Stimulated activated CD4-positive, alpha-beta T cell treated with anti-CD3 and anti-CD28 coated beads, Interleukin-1b, Interleukin-23, amount 100 ng/mL, for 1 hour (primary cell): ENCODE measurements at places on chromosomes 5 and 9.

- DNase-seq = no peak
These were observed 180.7 kb upstream of the TLE4 start for GRCh38 chr9:79390781-79391770.

DNA sequence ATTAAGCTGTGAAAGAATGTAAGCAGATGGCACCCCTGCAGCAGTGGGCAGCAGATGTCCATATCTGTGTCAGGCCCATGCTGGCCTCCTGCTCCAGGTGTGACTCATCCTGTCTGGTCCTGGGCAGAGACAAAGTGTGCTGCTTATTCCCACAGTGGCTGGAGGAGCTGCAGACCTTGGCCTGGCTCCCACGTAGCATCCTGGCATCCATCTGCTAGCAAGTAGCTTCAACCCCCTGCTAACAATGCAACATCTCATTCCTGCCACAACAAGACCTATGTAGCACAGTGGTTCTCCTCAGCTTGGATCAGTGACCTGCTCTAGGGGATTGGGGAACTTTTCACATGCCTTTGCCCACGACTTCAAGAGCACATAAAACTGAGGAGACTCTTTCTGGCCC, 126.4 kb upstream of the SLC12A2 start:
- DNase-seq = no peak

GRCh38 chr5:41156739-41157138, 56.6 kb downstream of the C6 start:
- no peak for DNase-seq

- DNase-seq = no peak
These were observed 35.6 kb downstream of the TNFSF8 start for GRCh38 chr9:114894609-114895433.

- no peak for DNase-seq
These were observed 353.6 kb downstream of the SLIT3 start for GRCh38 chr5:168947212-168947868.

DNA sequence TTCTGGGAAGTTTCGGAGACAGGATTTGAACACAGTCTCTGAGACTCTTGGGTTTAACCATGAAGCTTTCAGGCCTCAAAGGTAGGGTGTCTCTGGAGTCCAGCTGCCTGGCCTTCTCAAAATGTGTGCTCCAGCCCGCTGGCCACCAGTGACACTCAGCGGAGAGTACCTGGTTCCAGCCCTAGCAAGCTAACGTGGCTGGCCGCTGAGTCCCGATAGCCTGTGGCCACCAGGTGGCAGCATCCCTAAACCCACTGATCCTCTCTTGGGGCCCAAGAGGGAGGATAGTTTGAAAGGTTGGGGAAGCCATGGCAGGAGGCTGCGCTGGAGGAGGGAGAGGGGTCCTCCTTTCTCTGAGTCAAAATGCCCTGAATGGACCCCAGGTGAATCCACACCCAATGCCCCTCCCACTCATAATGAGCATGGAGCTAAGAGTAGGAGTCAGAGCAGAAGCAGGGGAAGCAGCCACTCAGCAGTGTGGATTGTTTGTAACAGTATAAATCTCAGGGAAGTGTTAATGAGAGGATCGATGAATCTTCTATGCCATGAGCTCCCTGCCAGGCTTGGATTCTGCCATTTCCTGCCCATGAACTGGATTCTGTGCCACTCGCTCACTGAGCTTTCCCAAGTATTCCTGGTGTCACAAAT, 5.4 kb upstream of the TIFAB start:
- DNase-seq = peak; percentile 9

DNA sequence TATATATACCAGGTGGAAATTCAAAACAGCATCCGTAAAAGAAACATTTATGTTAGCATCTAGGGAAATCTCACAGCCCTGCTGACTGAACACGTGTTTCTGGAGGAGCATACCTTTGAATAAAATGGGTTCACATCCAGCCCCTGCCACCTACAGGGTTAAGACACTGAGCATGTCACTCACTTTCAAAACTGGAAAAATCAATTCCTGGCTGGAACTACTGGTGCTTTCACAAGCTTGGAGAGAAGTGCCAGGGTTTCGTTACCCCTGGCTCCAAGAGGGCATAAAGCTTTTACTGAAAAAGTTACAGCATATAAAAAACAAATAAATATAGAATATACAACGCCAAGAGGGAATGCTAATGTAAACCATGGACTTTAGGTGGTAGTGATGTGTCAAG, 48.0 kb downstream of the SERINC5 start:
- no peak for DNase-seq

GRCh38 chr5:54180630-54181031, 129.7 kb downstream of the ARL15 start:
- DNase-seq = no peak

DNA sequence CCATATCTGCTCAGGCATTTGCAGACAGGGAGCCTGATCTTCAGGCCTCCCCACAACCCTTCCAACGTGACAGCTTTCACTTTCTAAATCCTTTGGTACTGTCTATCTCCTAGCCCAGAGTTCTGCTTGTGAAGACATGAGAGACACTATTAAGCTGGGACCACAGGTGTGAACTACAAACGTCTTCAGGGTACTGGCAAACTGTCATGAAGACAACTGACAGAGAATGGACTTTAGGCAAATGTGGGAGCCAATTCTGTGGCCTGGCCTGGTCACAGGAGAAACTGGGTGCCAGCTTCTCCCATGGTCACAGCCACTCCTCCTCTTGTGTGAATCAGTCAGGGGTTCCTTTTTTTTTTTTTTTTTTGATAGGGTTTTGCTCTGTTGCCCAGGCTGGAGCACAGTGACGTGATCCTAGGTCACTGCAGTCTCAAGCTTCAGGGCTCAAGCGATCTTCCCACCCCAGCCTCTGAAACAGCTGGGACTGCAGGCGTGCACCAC, 10.4 kb downstream of the TRIM14 start:
- DNase-seq = no peak

DNA sequence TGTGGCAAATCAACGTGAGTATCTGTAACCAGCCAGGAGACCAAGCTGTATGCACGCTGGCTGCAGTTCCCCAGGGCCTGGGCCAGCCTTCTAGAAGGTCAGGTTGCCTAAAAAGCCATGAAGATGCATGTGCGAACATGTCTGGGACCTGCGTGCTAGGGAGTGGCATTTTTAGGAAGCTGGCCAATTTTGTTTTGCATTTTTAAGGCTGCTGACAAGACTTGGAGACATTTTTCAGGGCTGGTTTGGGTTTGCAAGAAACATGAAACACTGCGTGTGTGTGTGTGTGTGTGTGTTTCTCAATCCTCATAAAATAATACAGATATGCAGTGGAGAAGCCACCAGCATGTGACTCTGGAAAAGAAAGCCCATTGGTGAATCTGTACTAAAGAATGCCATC, 5.1 kb downstream of the TGFBI start:
- no peak for DNase-seq

DNA sequence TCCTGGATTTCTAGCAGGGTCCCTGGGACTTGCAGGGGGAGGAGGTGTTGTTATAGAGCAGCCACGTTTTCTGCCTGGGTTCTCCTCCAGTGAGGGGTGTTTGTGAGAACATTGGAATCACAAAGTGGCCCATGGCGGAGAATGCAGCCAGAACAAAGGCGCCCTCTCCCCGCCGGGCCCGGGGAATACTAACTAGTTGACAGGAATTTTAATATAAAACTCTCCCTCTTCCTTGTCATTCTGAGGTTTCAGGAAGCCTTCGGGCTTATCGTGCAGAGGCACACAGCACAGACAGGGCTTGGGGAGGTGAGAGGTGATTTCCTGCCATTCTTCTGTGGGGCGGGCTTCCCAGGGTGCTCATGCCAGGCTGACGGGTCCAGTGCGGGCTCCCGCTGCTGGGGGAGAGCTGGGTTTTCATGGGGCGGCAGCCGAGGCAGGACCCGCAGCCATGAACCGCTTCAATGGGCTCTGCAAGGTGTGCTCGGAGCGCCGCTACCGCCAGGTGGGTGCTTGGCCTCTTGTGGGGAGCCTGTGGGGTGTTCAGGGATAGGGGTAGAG, 37.7 kb downstream of the RGS3 start:
- DNase-seq = no peak

GRCh38 chr9:128757602-128758001, 14.1 kb downstream of the ZER1 start:
- no peak for DNase-seq

DNA sequence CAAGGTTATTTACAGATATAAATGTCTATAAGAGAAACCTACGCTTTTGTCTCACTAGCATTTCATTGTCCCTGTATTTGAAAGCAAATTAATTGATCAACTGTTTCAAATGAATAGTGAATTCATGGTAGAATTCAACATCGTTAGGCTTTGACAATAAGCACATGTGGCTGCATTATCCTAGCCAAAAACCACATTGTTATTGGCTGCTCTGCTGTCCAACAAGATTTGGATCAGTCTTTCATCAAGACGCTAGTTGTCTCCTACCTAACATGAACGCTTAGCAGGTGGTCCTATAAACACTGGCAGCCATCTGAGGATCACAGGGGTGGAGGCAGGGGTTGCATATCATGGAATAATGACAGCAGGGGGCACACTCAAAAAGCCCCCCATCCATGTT, 455.0 kb downstream of the CTNND2 start:
- DNase-seq = no peak

GRCh38 chr9:137027369-137028262, at the start of gene ABCA2:
Gene ABCA2 (minus strand): TSS chr9:137028237. CDS start chr9:137028140, 97 bp downstream.
- no peak for DNase-seq

GRCh38 chr5:172186114-172186695, 1.8 kb downstream of the STK10 start:
- DNase-seq = no peak

- no peak for DNase-seq
These were observed 14.9 kb downstream of the GLIS3 start for GRCh38 chr9:4284925-4285324.

- peak; percentile 6 for DNase-seq
These were observed 70.7 kb upstream of the GNE start for GRCh38 chr9:36328798-36329411.

DNA sequence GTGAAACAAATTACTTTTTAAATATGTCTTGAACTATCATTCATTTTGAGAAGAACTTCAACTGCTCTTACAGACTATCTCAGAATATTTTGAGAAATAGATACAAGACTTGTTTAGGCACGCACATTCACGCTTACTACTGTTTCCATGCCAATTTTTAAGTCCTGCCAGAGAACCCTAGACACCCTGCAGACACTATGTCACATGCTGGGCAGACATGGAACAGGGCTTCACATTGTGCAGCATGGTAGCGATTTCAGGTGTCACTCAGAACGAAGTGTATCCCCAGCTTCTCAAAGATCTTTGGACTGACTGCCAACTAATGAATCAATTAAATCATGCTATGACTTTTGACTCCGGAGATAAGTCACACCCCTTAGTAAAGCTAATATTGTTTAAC, 128.7 kb upstream of the SLC27A6 start:
- no peak for DNase-seq

DNA sequence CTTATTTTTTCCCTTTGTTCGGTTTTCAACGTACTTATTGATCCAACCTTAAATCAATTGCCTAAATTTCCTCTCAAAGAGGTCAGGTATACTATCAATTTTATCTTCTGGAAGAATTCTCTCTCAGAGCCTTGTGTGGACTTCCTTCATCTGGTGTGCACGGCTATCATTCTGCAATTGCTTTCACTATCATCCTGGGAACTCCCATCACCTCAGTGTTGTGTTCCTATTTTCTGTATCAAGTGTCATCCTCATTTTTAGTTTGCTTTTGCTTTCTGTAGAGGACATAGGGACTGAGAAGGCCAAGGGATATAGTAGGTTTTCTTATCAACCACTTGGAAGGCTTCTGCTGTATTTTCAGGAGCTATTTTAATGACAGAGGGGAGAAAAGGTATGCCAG, 11.3 kb downstream of the STOM start:
- DNase-seq = no peak

DNA sequence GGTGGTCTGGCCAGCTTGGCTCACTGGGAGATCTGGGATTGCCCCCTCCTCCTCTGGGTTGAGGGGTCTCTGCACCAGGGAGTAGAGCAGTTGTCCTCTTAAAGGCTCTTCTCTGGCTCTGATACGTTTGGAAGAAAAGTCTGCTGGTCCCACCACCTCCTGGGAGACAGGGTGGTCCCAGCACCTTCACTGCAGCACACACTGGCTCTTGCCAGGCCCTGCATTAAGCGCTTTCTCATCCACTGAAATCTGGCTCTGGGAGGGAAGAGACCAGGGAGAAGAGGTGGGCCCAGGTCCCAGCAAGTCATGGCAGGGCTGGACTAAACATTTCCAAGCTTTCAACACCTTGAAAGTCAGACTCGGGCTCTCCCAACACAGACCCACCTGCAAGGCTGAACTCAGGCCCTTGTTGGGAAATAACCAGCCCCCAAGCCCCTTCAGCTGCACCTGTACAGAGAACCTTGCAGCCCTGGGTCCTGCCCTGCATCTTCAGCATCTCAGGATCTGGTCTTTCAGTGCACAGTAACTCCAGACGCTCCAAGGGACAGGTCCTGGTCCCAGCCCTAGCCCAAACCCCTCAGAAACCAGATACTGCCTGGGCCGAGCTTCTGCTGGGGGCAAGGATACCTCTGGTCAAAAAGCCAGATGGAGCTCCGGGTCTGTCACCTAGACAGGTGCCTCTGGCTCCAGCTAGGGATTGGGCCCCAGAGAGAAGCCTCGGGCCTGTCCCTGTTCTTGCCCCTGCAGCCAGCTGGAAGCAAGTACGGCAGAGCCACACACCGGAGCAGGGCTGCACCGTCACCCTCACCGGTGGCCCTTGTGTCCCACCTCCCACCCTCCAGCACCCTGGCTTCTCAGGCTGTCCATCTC, 134.5 kb downstream of the DAB2IP start:
- no peak for DNase-seq

DNA sequence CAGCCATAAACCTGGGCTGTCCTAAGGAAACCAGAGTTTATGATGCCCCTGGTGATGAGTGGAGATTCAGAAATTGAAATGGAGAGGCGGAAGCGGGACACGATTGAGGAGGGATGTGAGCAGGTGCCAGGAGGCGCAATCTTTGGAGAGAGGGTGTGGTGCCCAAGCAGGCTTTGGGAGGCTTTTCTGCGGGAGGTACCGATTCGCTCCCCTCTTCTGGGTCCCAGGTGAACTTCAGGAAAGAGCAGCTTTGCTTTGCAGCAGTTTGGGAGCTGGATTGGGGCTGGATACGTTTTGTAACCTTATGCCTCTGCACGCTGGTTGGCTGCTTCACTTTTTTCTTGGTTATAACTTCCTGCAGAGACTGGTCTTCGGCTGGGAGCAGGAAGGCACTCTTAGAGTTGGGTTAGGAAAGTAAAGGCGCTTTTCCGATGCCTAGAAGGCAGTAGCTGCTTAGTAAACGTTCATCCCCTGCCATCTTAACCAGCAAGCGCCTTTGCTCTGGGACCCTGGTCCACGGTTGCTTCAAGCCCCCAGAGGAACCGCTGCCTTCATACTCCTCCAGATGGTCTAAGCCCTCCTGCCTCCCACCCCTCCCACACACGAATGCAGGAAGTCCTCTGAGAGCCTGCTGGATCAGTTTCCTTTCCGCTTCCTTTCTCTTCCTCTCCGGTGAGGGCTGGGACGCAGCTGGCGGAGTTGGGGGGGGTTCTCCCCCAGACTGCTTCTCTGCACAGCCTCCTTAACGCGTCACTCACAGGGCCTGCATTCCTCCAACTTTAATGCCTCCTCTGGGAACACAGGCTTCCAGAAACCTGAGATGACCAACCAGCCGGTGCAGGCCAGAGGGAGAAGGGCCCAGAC, 15.2 kb upstream of the NEK6 start:
- no peak for DNase-seq
